ENCODE measurements at places on chromosomes 5 and 9.
A peak's percentile ranks its signal among the peaks of the same experiment; 100 is the strongest.

- DNase-seq = peak; percentile 60
Observed at GRCh38 chr5:92687821-92688722, 892.9 kb downstream of the NR2F1-AS1 start.

DNA sequence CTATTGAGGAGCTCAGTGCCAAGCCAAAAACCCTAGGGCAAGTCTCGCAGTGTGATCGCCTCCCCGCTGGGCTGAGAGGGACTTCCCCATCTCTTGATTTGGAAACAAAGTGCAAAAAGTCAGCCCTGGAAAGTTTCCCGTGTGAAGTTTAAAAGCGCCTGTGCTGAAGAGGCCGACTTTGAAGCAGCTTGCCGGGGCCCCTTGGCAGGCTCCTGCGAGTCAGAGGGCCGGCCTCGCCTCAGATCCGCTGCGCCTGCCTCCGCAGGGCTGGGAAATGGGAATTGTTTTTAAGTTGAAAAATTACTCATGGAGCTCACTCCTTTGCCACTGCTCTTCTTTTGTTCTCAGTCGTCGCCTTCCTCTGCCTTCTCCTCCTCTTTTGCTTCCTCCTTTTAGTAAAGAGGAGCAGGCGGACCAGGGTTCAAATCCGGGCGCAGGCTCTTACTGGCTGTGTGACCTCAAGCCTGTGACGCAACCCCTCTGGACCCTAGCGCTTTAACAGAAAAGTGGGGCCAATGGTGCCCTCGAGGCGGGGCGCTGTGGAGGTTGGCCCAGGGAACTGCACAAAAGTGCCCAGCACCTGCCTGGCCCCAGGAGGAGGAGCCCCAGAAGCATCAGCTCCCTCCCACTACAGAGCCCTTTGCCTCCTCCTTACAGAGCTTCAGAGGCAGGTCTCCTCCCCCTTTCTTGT is 14.7 kb upstream of the LHX2 start:
- peak; percentile 33 for DNase-seq

DNA sequence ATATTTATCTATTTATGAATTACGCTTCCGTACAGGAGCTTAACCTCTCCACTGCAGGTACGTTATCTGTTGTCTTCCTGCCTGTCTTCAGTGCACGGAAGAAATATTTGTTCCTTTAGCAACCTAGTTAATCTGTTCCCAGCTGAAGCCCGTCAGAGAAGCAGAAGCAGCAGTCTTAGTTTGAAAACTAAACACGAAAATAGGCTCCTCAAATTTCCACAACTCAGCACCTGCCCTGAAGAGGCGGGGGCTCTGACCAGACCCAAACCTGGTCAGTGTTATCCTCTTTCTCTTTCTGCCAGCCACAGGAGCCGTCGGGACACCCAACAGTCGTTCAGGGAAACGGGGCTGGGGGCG is 462 bp downstream of the NUDCD2 start:
- no peak for DNase-seq

GRCh38 chr9:76456202-76456926 is 2.6 kb upstream of the GCNT1 start:
- DNase-seq = no peak

DNA sequence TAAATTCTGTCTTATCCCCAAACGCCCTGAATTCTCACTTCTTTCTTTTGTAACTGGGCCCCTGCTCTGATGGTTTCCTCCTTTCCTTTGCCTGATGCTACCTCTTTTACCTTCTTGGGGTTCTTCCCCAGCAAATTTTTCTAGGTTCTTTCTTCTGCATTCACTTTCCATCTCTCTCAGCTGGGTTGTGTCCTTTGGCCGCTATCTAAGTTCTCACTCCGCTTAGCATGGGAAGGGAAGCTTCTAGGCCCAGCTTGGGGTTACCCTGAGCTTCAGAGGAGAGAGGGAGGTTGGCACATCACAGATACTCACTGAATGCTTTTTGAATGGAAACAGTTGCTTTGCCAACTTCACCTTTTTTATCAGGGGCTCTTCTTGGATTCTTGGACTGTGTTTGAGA is 17.0 kb downstream of the PALM2AKAP2 start:
- DNase-seq = no peak

- DNase-seq = no peak
Observed at GRCh38 chr5:160727296-160727997, 124.6 kb downstream of the ATP10B start.

- no peak for DNase-seq
Observed at GRCh38 chr5:154683101-154683880, 71.9 kb upstream of the LARP1 start.
